H7 (cell line): ENCODE measurements at places on chromosomes 12 and 14.

DNA sequence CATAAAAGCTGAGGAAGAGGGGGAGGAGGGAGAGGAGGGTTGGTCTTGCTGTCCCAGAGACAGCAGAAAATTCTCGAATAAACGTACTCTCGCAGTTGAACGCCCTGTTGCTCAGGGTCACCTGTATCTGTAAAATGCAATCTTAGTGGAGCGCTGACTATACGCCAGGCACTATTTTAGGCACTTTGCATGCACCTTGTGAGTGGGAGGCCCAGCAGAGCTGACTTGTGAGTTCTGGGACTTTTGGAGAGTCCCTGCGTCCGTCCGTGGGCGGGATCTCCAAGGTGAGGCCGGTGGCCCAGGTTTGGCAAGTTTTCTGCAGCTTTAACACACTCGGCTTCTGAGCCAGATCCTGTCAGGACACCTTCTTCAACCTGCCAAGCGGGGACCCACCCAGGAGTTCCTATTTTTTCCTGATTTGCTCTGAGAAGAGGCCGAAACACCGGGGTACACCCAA is 32.5 kb upstream of the PLEKHG6 start:
- no peak for DNase-seq

- peak; percentile 22 for DNase-seq
Measured at GRCh38 chr12:501722-502447, 42.1 kb downstream of the B4GALNT3 start.

GRCh38 chr12:120719496-120720233 is 6.0 kb upstream of the ACADS start:
- DNase-seq, result no peak

- peak; percentile 62 for DNase-seq
Measured at GRCh38 chr14:104358528-104359300, 220.3 kb downstream of the KIF26A start.

DNA sequence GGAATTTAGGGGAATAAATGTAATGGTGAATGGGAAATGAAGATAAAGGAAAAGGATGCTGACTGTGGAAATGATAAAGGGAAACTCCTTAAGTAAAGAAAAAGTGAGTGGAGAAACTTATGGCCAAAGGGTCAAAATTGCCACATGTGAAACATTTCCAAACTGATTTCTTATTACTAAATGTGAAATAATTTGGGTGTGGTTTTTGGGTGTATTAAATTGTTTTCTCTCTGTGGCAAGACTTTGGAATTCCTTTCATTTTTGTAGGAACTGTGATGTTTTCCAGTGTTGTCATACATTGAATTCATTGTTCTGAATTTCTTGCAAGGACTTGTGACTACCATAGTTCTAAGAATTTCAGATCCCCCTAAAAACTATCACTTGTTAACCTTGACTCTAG is 1891.5 kb upstream of the SEL1L start:
- no peak for DNase-seq

- no peak for DNase-seq
Measured at GRCh38 chr12:95440401-95440800, 33.6 kb upstream of the METAP2 start.

DNA sequence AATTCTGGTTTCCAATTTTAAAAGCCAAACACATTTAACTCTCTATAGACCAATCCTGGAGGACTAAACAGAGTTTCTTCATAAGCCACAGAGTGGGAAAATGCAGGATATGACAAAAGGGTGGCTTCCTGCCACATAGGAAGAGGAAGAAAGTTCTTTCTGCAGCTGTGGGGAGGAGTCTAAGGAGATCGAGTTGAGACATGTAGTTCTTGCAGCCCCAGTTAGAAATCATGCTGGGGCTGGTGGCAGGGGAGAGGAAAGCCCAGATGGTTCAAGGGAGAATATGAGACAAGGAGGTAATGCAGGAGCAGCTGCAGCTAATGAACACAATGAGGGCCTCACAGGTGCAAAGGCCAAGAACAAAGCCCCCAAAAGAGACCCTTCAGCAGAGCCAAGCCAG is 85.0 kb upstream of the ARID2 start:
- DNase-seq, result peak; percentile 30

GRCh38 chr14:87754520-87755223 is 238.3 kb downstream of the GALC start:
- no peak for DNase-seq

DNA sequence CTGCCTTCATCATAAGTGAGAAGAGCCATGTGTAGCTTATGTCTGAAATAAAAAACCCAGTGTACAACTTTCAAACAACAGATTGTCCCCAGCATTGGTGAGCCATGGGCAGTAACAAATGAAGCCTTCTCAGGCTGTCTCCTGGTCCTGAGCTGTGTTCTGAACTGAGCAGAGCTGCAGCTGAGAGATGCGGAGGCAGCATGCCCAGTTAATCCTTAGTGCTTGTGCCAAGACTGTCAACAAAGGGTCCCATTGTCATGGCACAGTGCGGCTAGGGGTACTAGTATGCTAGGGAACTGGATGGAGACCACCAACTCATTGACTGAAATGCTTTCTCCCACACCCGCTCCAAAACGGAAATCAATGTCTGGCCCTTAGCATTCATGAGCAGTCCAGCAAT is 154.3 kb downstream of the RMST start:
- no peak for DNase-seq

DNA sequence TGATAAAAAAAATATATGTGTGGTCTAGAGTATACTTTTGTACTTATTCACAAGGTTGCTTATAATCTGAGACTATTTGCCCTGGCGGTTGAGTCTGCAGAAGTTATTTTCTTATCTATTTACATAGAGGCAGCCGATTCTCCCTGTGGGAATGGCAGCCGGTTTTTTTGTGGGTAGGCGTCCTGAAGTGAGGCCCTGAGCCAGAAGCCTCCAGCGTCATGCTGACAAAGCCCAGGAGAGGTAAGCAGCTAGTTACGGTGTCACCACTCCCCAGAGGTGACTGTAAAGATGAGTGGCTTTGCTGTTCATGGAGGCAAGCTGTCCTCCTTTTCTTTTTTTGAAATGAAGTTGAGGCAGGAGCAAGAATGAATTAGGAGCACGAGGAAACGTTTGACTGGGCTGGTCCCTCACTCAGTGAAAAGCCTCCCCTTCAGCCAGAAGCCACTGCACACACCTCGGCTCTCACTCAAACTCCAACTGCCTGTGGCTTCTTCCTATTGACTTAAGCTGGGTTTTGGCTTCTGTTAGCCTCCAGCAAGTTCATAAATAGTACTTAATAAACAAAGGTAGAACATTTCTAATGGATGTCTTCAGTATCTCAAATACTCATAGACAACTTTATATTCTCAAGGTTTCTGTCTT is 21.5 kb downstream of the PAX9 start:
- DNase-seq, result no peak

DNA sequence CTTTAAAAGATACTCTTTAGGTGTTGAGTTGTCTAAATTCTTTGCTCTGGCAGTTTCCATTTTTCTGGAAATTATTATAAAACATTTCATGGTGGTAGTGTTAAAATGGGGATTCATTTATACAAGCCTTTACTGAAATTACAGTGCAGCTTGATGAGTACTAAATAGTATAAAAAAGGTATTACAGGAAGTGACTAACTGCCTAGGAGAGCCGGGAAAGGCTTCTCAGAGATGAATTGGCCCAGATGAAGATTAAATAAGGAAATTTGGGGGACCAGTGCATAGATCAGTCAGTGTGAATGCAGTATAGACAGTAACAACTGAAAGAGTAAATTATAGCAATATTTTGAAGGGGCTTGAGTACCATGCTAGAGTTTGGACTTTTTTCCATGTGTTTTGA is 7.5 kb downstream of the PSMA6 start:
- no peak for DNase-seq

DNA sequence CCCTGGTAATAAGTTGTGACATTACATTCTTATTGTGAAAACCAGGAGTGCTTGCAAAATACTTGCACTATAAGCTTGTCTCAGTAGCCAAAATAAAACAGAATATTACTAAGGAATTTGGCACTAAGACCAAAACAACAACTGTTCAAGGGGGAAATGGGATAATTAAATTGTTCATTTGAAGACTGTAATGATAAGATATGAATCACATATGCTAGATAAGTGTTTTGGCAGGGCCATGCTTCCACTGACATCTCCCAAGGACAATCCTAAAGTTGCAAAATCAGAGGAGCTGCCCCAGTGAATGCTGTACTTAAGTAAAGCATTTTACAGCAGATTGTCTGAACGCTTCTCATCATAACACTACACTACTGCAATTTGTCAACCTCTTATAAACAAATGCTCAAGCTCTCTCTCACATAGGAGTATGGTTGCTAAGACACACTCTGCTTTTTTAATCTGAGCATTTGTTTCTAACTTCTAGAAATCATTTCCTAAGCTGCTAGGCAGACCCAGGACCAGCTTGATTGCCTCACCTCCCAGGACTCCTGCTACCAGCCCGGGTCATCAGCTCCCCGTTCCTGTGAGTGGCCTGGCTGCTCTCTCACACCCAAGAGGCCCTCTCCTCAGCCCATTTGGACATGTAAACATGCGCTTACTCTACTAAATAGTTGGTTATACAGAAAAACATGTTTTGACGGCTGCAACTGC is 191.5 kb downstream of the PAX9 start:
- DNase-seq, result no peak

GRCh38 chr12:116150452-116150851 is 127.0 kb downstream of the MED13L start:
- no peak for DNase-seq

DNA sequence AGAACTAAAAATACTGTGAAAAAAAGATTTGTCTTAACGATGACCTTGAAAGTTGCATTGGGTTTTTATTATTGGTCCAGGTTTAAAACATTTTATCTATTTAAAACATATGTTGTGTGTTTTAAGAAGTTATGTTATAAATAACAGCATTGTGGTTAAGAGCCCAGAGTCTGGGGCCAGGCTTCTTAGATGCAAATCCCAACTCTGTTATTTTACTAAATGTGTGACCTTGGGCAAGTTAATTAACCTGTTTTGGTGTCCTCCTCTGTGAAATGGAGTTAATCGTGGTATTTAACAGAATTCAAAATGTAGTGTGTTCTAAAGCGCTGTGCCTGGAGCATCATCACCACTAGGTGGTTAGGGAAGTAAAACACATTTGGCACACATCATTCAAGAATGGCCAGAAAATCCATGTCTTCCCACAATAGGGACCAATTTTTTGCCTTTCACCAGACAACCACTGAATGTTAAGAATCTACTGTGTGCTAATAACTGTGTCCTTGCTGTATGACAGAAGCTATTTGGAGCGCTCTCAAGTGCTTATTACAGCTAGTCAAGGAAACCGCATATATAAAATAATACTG is 133.3 kb downstream of the MON2 start:
- DNase-seq, result no peak

DNA sequence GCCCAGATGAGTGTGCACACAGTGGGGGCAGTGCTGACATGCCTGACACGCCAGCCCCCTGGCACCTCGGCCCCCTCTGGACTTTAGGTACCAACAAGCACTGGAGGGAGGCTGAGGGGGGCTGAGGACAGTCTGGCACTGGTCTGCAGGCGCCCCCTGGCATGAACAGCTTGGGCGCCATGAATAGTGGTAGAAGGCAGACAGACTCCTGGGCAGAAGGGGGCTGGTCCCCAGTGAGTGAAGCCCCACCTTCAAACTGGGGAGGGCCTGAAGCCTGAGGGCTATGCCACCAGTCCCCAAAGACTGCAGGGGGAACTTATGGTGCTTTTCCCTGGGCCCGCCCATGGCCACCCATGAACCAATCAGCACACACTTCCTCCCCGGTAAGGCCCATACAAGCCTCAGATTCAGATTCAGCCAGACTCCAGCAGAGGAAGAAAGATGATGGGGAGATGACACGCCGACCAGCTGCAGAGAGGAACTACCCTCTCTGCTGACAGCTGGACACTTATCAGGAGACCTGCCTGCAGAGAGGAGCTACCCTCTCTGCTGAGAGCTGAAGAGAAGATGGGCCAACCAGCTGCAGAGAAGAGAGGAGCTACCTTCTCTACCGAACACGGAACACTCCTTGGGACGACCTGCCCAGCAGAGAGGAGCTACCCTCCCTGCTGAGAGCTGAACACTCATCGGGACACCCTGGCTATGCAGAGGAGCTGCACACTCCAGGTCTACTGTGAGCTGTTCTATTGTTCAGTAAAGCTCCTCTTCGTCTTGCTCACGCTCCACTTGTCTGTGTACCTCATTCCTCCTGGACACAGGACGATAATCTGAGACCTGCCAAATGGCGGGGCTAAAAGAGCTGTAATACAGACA is 324.5 kb downstream of the PCNX1 start:
- DNase-seq, result peak; percentile 37

GRCh38 chr14:87799400-87799799 is 193.6 kb downstream of the GALC start:
- no peak for DNase-seq

GRCh38 chr14:21902561-21903181 is 229.1 kb upstream of the OR4E1 start:
- DNase-seq, result no peak

DNA sequence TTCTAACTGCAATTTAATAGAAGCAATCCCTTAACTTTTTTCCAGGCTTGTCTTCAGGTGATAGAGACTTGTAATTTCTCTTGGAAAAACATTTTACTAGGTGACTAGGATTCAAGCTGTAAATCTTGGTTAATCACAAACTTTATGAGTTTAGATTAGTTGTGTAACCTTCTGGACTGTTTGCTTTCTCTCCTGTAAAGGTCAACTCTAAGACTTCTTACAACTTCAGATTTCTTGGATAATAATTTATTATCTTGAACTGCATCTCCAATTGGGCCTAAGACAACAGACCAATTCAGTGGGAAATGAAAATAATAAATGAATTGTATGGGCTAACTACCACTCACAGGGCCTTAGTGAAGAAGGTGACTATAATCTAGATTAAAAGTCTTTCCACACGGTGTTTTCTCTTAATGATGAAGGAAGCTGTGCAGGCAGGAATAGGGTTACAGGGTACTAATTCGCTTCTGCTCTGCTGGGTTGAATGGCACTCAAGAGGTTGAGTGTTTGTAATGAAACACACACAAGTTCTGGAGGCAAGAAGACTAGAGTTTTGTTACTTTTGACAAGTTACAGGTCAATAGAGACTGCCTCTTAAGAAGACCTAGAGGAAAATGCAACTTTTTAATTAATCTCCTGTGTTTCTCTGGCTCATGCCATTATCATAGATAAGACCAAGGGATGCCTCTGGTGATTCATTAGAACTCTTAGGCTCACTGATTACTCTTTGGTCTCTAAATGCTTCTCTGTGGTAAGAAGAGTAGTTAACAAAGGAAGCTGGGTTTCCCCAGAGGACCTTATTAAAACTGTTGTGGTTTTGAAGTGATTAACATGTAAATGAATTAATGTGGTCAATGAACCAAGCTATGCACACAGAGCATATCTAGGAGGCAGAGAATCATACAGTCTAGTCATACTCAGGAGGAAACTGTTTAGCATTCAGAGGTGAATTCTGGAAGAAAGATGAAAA is 30.0 kb upstream of the OR4E1 start:
- DNase-seq, result no peak

GRCh38 chr14:40806471-40806870 is 800.2 kb upstream of the LRFN5 start:
- no peak for DNase-seq

- no peak for DNase-seq
Measured at GRCh38 chr12:59886131-59886733, 290.4 kb downstream of the SLC16A7 start.

DNA sequence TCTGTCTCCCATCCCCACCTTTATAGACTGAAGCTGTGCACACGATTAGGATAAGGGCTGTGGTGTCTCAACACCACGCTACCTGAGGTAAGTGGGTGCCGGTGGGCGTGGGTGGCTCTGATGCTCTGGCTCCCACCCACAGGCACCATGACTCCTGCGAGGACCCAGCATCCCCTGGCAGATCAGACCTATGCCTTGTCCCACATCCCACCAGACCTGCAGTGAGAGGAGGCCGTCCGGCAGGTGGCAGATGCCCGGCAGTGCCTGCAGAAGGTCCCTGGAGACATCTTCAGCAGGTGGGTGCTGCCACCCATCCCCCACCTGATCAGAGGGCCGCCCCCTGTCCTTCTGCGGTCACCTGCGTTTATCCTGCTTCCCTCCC is 104.4 kb upstream of the PRB2 start:
- DNase-seq, result no peak
